ENCODE measurements at places on chromosomes 13 and 19.
A peak's percentile ranks its signal among the peaks of the same experiment; 100 is the strongest.

GRCh38 chr13:33052506-33053280 is 36.5 kb downstream of the KL start:
- no peak for DNase-seq

- peak; percentile 91 for DNase-seq
Measured at GRCh38 chr19:23762884-23763711, 4.4 kb upstream of the ZNF681 start.

- peak; percentile 62 for DNase-seq
Measured at GRCh38 chr19:17576758-17577456, 21.5 kb downstream of the COLGALT1 start.

DNA sequence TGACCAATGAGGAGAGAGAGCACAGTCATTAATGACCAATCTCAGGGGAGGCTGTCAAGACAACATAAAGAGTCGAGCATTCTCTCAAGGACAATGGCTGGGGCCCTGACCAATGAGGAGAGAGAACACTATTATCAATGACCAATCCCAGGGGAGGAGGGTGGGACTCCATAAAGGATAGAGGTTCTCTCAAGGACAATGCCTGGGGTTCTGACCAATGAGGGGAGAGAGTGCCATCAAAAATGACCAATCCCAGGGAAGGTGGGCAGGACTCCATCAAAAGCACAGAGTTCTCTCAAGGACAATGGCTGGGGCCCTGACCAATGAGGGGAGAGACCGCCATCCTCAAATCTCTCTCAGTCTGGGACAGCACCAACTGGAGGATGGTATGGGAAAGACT is 3.3 kb upstream of the KLK11 start:
- DNase-seq: no peak

DNA sequence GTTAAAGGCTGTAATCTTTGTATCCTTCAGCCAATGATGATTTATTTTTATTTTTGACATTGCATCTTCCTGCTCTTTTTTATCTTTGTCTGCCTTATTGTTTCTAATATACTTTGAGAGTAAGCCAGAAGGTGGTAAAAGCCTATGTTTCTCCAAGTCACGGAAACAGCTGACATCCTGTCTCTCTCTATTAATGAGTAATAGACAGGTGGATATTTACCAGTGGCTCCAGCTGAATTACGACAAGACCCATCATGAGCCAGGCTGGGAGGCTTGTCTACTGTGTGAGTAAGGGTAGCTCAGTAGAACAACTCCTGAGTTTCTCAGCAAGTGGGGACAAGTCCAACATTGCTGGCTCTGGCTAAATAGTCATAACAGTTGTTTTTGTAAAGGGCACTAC is 166.6 kb downstream of the NDFIP2 start:
- DNase-seq: no peak

DNA sequence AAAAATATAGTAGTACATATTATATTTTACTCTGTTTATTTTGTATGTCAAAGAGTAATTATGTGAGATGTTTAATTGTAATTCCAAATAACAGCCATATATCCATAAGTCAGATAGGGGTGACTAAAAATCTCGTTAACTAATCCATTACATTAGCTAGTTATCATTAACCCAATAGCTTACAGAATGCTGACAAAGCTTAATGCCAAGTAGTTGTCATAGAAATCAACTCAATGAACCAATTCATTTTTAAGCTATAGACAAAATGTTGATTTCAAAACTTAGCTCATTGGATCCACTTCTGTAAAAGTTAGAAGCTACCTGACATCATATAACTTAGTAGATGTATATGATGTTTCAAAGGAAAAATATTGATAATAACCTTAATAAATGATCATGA is 206.7 kb upstream of the SLITRK1 start:
- DNase-seq: no peak

GRCh38 chr19:43526884-43527859 is at the start of gene ETHE1:
Gene ETHE1, minus strand, starts transcription at chr19:43527201. Its CDS starts 24 bp downstream, at chr19:43527177.
- peak; percentile 73 for DNase-seq

GRCh38 chr19:19485161-19485997 is 30.0 kb downstream of the TSSK6 start:
- DNase-seq: no peak

- DNase-seq: no peak
Measured at GRCh38 chr13:90576067-90576466, 771.4 kb upstream of the MIR17HG start.

GRCh38 chr19:35240327-35240726 is 8.5 kb upstream of the LSR start:
- DNase-seq: no peak

DNA sequence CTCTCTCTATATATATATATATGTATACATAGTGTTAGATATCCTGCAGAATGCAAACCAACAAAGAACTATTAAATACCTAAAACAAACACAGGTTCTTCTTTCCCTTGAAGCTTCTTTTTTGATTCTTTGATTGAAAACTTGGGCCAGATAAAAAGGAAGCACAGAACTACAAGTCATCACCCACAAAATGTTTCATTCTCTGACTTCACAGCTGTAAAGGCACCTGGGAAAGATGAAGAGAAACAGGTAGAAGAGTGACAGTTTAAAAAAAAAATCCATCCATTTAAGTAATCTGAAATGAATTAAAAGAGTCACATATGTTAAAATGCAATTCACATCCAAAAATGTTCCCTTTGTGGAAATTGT is 90.7 kb upstream of the FNDC3A start:
- DNase-seq: no peak

GRCh38 chr13:41137951-41138350 is 5.3 kb upstream of the KBTBD6 start:
- DNase-seq: no peak

- DNase-seq: no peak
Measured at GRCh38 chr13:93399212-93399611, 172.6 kb downstream of the GPC6 start.

DNA sequence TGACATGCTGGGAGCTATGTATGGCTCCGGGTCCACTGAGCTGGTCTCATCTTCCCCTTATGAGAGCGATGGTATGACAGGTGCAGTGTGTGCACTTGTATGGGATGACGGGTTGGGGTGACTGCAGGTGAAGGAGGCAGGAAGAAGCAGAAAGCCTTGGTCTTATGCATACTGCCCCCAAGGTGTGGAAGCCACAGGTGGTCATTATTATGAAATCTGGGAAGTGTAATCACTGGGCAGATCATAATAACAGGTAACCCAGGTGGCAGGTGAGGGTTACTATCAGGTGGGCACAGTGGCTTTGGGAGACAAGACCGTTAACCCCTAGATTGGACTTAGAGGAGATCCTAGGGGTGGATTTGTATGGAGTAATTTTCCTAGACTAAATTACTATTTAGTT is 118.0 kb downstream of the RFC3 start:
- no peak for DNase-seq

DNA sequence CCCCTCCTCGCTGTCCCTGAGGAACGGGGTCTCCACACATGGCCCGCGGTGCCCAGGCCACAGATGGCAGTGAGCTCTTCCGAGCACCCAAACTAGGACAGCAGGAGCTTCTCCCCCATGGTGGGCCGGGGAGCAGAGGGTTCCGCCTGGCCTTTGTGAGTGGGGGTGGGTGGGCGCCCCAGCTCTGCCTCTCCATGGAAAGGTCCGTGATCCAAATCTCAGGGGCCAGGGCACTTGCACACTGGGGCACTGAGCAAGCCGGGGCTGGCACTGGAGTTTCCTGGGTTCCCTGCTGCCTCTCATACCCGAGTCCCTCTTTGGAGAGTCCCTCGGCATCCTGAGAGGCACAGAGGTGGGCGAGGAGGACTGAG is 2.2 kb upstream of the DIRAS1 start:
- no peak for DNase-seq

- no peak for DNase-seq
Measured at GRCh38 chr13:51246025-51246417, 23.8 kb downstream of the FAM124A start.

DNA sequence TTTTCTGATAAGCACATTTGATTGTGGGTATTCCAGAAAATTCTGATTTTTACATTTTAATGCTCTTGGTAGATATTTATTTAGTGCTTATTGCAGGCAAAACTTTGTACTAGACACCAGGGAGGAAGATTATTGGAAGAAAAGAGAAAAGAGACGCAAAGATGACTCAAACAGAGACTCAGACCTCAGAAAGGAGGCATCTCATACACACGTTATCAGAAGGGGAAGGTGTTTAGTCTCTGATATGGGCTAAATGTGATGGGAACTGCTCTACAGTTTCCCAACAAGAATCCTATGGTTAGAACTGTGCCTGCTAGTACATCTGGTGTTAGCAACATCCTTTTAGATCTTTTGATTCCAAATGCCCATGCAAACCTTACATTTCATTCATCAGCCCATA is 245.6 kb downstream of the KLF5 start:
- no peak for DNase-seq

GRCh38 chr19:40523322-40524047 is 53.2 kb upstream of the SHKBP1 start:
- no peak for DNase-seq

GRCh38 chr13:78478183-78478582 is 125.2 kb downstream of the POU4F1 start:
- no peak for DNase-seq

GRCh38 chr19:51219971-51220370 is 4.9 kb upstream of the CD33 start:
- no peak for DNase-seq

GRCh38 chr13:109241160-109241559 is 545.2 kb downstream of the IRS2 start:
- no peak for DNase-seq

DNA sequence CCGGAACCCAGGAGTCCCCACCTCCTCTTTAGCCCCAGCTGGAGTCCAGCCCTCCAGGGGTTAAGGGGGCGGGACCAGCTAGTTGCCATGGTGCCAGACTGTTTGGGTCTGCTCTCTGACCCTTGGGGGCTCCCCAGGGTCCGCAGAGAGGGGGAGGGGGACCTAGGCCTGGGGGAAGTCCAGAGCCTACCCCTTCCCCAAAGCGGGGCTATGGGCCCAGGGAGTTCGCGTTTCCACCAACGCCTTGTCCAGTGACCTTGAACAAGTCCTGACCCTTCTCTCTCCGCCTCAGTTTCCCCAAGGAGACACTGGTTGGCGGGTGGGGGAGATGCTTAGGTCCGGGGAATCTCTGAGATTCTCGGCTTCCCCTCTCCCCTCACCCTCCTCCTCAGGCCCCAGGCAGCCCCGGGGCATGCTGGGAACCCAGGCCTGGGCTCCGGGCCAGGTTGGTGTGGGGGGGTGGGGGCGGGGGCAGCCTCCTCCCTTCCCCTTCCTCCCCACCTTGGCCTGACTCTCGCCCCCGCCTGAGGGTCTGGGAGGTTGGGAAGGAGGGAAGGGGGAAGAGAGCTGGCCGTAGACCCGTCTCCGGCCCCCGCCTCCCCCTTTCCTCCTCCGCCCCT is 2.6 kb upstream of the SPACA6 start:
- DNase-seq: peak; percentile 51

DNA sequence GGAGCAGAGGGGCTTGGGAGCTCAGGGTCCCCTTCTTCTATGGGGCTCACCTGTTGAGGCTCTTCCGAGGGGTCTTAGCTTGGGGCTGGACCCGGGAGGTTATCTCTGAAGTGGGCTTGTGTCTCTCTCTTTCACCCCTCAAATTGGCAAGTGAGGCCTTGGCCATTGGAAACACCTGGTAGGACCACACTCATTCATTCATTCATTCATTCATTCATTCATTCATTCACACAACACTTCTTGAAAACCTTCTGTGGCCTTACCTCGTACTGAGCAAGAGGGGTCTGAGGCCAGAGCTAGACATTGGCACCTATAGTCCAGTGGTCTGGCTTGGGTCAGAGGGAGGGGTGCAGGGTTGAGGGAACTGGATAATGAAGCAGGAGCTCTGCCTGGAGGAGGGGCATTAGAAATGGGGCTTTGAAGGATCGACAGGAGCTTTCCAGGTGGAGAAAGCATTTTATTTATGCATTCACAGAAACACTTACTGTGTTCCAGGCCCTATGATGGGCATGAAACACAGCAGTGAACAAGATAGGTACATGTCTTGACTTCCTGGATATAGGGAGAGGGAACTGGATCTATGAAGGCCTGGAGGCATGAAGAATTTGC is 5.5 kb downstream of the CELF5 start:
- no peak for DNase-seq

DNA sequence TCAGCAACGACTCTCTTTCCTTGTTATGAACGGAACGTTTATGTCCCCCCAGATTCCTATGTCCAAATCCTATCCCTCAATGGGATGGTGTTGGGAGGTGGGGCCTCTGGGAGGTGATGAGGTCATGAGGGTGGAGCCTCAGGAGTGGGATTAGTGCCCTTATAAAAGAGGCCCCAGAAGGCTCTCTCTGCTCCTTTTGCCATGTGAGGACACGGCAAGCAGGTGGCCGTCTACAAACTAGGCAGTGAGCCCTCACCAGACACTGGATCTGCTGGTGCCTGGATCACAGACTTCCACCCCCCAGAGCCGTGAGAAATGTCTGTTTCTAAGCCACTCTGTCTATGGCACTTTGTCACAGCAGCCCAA is 53.2 kb downstream of the EPS15L1 start:
- DNase-seq: no peak

GRCh38 chr19:3607303-3608078 is 816 bp upstream of the TBXA2R start:
- DNase-seq: no peak

DNA sequence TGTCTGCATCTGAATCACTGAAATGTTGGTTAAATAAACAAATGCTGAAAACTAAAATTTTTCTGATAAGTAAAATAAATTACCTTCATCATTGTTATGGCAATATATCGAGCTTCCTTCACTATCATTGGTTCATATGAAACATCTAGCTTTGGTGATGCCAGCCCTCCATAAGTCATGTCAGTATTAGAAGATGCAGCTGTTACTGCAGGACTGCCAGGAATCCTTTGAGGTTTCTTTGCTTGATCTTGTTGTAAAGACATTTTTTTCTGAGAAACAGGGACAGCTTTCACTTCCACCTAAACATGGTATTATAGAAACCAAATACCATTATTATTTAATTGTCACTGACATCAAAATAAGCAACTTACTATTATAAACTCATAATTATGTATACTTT is 123.7 kb upstream of the FBXL3 start:
- no peak for DNase-seq

- no peak for DNase-seq
Measured at GRCh38 chr13:112700291-112701060, 10.6 kb downstream of the ATP11A start.

DNA sequence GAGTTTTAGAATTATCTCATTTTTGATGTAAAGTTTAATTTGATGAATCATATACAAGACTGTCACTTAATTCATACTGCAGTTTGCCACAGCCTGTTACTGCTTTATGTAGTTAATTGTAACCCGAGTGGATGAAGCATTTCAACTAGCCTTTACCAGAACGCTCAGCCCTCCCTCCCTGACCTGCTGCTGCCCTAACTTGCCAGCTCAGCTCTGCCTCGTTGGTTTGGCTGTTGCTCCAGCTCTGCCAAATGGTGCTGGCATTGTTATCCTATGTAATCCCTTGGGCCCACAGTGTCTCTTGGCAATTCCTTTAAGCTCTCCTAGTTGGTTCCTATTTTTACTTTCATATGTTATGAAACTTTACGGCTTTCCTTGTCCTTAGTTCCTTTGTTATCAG is 113.3 kb downstream of the LMO7 start:
- DNase-seq: no peak

GRCh38 chr19:7648265-7649014 is 11.5 kb downstream of the STXBP2 start:
- DNase-seq: no peak

Measured in breast epithelium (tissue), 4 donors.